Umbilical cord (tissue), 2 donors: ENCODE measurements at places on chromosomes 1 and 21. TPM values are rescaled to one million over a fixed set of nuclear protein-coding genes. Genes with fewer than 3 reads are reported as not detected.

DNA sequence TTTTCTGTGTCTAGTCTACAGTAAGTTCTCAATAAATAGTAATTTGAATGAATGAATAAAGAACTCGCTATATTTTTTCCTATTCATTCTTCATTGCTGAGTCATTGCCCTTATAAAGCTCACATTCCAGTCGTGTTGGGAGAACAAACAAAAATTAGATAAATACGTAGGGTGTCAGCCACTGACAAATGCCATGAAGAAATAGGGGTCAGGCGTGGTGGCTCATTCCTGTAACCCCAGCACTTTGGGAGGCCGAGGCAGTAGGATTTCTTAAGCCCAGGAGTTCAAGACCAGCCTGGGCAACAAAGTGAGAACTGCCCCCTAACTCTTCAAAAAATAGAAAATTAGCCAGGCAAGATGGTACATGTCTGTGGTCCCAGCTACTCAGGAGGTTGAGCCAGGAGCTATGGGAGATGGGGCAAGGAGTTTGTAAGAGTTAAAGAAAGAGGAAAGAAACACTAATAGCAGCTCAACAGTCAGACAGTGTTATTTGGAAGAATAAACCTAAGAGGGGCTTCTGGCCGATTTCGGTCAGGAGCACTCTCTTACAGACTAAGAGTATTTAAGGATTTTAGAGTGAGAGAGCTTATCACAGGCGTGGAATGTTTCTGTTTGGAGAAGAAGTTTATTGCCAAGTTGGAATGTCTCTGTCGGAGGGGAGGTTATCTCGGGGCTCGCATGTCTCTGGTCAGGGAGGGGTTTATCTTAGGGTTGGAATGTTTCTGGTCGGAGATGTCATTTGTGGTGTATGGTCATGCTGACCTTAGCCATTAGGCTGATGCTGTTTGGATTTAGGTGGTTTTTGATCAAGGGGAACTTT, 1.8 kb upstream of the CHML start:
- no peak for DNase-seq

- DNase-seq: no peak
Observed at GRCh38 chr1:209624558-209625549, 27.4 kb downstream of the LAMB3 start.

- no peak for DNase-seq
Observed at GRCh38 chr1:209931141-209931540, 6.9 kb upstream of the SYT14 start.

DNA sequence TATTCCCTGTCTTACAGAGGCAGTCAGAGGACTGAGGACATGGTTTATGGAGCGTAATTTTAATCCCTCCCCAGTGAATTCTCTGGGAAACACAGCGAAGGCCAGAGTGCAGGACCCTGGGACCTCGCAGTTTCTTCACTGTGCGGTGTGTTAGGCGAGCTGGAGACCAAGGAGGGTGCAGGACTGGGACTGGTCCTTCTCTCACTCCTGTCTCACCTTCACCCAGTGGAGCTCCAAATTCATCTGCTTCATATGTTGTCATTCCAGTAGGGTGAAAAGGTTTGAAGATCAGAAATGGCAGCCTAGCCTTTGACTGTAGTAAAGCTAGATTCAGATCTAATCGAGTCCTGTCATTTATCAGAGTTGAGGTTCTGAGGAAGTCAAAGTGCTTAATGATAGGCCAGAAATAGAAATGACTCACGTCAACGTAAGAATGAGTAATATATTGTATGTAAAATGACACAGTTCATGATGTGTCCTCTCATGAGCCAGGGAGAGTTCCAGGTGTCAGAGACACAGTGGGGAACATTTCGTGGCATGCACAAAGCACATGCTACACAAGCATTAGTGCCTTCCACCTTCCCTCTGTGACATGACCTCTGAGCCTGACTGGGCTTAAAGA, 647.5 kb downstream of the SMYD3 start:
- no peak for DNase-seq

GRCh38 chr21:40421121-40421520, 425.8 kb downstream of the DSCAM start:
- no peak for DNase-seq

DNA sequence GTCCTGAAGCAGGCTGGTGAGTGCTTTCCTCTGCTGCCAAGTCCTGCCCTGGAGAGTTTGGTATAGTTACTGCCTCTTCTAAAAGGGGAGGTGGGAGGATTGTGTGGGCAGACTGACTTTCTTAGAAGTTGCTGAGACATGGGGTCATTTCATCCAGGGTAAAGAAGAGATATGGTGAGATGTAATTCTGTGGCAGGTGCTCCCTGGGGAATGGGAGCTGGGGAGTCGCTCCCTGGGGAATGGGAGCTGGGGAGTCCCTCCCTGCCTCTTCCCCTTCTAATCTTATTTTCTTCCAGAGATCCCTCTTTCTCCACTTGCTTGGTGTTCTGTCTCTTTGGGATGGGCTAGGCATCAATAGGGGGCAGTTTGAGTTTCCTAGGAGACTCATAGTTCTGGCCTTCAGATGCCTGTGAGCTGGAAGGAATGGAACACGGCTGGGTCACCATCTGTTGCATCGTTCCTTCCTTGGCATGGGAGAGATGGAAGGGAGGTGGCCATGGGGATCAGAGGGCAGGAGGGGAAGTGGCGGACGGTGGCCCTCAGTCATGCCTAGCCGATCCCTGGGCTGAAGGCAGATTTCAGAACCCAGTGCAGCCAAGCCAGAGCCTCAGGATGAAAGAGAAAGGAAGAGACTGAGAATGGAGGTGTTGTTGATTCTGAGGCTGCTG, 59.0 kb downstream of the NFASC start:
- no peak for DNase-seq

DNA sequence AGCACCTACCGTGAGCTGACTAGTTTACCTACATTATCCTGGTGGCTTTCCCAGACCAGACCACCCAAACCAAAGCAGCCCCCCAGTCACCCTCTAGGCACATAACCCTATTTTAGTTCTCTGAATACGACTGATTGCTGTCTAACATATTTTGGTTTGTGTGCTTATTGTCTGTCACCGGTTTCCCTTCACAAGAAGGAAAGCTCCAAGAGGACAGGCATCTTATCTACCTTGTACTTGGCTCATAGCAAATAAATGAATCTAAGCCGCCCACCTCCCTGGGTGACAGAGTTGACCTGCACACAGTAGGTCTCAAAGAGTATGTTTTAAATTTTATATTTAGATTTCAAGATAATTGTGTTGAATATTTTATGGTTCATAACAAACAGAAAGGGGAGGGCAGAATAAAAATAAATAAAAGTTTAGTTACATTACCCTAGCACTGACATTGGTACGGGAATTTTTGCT, 904 bp upstream of the PRDX6 start:
- DNase-seq: no peak

GRCh38 chr1:208127792-208128529, 116.2 kb downstream of the PLXNA2 start:
- peak; percentile 59 for DNase-seq

DNA sequence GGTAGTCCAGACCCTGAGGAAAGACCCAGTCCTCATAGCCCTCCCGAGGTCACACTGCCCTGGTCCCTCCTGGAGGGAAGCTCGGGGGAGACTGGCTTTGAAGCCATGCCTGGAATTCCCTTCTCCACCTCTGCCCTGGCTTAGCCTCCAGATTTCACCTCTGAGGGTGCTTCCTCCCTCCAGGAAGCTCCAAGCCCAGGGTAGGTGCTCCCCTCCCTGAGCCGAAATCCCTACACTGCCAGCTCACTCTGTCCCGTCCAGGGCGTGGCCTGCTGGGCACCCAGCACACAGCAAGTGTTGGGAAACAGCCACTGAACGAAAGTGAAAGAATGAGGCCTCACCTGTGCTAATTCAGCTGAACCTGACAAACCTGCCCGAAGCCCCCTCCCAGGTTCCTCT, 6.0 kb upstream of the TNFRSF25 start:
- peak; percentile 27 for DNase-seq

DNA sequence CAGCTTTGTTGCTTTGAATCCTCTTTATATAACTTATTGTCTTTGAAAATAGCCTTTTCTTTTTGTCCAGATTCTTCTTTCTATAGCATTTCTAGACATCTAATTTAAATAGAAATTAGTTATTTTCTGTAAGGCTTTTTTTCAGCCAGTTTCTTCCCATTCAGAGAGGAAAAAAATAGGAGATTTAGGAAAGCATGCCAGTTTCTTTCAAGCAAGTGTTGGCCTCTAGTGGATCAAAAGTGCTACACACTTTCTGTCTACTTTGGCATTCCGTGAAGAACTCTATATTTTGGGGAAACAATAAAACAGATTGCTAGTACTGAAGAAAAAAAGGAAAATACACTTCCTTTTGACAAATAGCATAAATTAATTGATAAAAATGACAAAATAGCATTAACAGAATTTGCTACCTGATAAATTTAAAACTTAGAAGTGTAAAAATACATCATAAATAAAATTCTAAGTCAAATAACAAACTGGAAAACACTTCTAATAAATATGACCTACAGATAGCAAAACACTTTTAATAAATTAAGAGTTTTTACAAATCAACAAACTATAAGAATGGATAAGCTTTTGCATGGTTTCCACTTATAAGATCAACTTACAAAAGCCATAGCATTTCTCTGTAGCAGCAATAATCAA, 13.1 kb upstream of the EXO1 start:
- DNase-seq: peak; percentile 71

DNA sequence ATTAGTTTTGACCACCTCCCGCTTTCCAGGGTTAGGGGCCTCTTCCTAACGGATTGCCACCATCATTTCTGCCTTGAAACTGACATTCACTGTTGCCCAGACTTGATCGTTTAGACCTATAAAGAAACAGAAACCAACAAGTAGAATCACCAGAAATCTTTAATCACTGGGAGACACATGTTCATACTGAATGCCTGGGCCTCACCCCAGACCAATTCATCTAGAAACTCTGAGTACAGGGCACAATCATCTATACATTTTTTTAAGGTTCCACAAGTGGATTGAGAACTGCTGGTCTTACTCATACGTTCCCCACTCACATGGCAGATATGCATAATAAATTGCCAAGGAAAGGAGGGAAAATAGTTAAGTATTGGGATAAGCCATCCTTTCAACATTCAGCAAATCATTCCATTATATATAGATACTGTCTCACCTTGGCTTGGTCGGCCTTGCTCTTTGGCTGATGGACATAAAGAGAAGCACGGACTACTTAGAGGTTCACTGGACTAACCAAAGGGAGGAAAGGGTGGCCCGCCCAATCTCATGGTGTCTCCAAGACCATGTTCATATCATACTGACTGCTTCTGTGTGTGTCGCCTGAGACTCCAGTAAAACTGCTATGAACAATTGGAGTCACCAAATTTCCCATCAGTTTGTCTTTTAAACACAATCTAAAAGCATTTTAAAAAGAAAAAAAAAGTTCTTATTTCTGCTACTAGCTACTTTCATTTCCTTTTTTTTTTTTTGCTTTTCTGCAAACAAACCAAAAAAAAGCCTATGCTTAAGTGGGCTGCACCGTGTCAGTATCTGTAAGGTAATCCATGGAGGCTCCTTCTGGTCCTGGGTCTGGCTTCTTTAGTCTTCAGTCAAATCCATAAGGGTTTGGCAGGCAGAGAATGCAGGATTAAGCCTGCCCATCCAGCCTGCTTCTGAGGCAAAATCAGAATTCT, 9.4 kb upstream of the TARBP1 start:
- peak; percentile 77 for DNase-seq

GRCh38 chr21:38861989-38862683, 56.4 kb downstream of the ETS2 start:
- no peak for DNase-seq

GRCh38 chr1:161915051-161915503, 108.6 kb downstream of the OLFML2B start:
- DNase-seq: no peak

GRCh38 chr1:61680500-61680899, 44.4 kb downstream of the TM2D1 start:
- DNase-seq: no peak

DNA sequence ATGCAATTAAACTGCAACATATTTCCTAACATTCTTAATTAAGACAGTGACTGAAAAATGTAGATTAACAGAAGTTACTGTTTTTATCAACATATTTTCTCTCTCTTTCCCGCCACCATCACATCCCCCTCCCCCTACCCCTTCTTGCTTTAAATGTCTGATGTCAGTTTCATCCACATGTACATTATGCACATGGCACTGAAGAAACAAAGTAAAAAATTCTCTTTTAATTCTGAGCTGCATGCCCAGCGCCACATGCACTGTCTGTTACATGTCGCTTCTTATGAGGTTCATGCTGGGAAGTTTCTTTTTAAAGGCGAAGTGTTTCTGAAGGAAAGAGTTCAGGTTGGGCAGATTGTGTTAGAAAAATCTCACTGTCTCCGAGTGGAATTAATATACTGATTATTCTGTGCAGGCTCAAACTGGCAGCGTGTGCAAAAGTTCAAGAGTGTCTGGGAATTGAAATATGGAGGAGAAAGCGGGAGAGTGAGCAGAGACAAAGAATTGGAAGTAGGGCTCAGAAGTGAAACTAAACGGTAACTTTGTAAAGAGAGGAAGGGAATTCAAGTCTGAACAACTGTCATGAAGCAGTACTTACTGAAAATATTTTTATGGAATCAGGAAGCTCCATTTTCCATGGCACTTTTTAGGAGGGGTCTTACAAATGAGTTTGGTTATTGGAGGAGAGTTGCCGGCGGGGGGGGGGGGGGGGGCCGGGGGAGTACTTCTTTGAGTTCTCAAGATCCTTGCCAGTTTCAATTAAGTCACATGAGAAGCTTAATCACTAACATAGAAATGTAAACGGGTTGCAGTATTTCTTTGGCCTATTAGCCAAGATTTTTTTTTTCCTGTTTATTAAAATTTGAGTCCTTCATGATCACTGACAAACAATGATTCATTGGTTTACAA, 217.6 kb downstream of the SDCCAG8 start:
- peak; percentile 50 for DNase-seq

DNA sequence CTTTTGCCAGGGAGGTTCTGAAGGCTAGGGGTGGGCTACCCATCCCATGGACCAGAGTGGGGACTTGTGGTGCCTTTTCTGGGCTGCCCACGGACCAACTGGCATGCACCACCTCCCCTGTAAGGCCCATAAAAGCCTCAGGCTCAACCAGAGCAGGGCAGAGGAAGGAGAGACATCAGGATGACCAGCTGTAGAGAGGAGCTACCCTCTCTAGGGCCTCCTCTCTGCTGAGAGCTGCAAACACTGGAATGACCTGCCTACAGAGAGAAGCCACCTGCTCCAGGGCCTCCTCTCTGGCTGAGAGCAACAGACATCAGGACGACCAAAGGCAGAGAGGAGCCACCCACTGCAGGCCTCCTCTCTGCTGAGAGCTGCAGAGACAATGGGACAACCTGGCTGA, 140.9 kb downstream of the EIF4G3 start:
- no peak for DNase-seq

- no peak for DNase-seq
Observed at GRCh38 chr1:234292548-234292947, 80.7 kb upstream of the COA6 start.

AIM2 gene
- 4.3 TPM for total RNA-seq

DBT gene
- total RNA-seq: 14.0 TPM

GNG5 gene
- 26.7 TPM for total RNA-seq

MYOC gene
- total RNA-seq: not detected

FCRL5 gene
- 5.8 TPM for total RNA-seq

NUP210L gene
- 0.48 TPM for total RNA-seq

OR10Z1 gene
- total RNA-seq: 3.6 TPM

OR2G6 gene
- total RNA-seq: 2.2 TPM
